ENCODE measurements at places on chromosomes 11 and 22.

- no peak for DNase-seq
Observed at GRCh38 chr11:36330411-36330810, 34.3 kb downstream of the PRR5L start.

DNA sequence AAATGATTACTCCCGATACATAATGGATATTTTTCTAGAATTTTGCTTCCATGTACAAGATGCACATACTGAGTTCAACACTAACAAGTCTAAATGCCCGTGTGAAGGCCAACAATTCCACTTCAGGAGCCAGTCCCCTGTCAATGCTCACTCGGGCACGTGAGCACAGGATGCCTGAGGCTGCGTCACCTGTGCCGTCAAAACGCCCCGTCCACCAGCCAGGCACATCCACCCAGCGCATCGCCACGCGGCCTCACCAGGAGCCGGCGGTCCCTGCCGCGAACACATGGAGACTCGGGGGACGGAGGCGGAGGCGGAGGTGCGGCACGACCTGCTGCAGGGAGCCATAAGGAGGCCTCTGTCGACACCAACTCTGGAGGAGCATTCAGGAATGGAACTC is 9.8 kb downstream of the TOLLIP start:
- no peak for DNase-seq

DNA sequence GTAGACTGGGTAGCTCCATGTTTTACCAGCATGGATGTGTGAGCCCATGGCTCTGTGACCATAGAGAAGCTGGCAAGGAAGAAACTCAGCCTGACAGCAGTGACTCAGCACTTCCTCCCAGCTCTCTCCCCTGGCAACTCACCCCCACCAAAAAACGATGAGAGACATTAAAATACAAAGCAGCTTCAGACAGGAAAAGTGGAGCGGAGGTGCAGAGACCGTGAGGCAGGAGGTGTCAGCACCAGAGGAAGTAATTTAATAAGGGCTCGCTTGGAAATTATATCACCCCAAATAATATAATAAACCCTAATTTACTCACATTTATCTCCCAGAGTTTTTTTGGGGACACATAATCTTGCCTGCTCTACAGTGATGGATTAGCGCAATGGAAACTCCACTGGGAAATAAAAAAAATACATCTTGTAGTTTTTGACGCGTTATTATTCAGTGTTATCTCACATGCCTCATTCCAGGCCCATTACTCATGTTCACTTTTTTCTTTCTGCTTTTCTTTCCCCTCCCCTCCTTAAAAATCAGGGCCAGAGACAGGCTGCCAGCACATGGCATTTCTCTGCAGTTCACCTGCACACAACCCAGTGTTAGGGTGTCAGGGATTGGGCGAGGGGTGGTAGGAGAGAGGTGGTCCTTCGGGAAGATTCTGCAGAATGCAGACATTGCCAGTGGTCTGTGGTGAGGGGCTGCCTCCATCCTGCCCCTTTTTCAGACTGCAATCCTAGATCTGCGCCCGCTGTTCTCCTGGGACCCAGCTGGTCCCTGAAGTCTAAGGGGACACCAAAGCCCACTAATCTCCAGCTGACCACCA is 170.8 kb downstream of the BUD13 start:
- DNase-seq = no peak

DNA sequence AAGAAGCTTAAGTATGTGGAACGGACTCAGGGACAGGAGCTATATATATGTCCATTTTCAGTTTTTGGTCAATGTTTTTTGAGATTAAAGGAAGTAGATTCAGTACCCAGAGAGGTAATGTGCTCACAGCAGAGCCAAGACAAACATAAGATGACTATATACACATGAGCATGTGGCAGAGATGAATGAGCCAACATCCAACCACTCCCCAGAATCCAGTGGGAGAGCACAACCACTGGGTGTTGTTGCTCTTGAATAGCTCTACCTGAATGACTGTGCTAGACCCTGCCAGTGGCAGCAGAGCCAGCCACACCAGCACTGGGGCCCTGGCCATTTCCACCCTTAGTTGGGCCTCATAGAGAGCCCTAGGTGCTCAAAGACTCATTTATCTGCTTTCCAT is 10.7 kb upstream of the SYTL2 start:
- no peak for DNase-seq

GRCh38 chr11:36273110-36273509 is 16.1 kb downstream of the COMMD9 start:
- DNase-seq = no peak

Measured in activated CD4-positive, alpha-beta T cell treated with anti-CD3 and anti-CD28 coated beads, Interleukin-2, amount 50 U/mL, for 24 hours (primary cell).